ENCODE measurements at places on chromosomes 16 and 17.
A peak's percentile ranks its signal among the peaks of the same experiment; 100 is the strongest.

GRCh38 chr16:16041196-16041892, 91.9 kb downstream of the ABCC1 start:
- DNase-seq: peak; percentile 98

DNA sequence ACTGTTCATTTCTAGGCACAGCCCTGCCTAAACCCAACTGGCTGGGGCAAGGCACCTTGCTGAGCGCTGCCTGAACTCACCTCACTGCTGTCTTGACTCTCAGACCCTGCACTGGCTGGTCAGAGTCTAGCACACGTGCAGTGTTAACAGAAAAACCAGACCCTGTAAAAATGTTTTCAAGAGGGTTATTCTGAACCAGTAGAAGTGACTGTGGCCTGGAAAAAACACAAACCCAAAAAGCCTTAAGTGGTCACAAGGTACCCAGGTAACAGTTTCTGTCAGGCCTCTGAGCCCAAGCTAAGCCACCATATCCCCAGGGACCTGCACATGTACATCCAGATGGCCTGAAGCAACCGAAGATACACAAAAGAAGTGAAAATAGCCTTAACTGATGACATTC, 6.1 kb upstream of the EIF4A3 start:
- DNase-seq: no peak

DNA sequence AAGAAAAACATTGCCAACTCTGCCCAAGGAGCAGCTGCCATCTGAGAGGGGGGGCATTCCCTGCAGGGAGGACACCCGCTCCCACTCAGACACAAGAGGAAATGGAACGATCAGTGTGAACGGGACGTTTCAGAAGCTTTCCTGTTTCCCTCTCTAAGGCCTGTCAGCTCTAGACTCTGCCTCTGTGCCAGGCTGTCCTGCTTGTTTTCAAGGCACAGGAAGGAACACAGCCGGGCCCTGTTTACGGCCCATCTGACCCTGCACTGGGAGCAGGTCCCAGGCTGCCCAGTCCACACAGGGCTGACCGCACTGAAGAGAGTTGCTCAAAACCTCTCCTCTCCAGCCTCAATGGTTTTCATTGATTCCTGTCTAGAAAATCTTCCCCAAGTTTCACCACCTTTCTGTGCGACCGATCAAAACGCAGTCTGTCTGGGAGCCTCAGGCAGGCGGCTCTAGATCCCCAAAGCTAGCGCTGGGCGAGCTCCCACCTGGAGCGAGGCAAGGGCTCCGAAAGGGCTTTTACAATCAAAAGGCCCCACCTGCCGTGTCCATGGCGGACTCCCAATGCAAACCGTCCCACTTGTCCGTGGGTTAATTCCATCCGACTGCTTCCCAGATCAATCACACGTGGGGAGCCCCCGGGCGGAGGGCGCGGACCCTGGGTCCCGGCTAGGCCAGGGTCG, 1.5 kb downstream of the PIEZO1 start:
- DNase-seq: no peak

- DNase-seq: no peak
Measured at GRCh38 chr16:57741660-57742191, 6.2 kb downstream of the KATNB1 start.

- no peak for DNase-seq
Measured at GRCh38 chr16:58843675-58844074, 109.6 kb upstream of the GOT2 start.

- DNase-seq: no peak
Measured at GRCh38 chr16:67723911-67724305, 4.8 kb upstream of the GFOD2 start.

DNA sequence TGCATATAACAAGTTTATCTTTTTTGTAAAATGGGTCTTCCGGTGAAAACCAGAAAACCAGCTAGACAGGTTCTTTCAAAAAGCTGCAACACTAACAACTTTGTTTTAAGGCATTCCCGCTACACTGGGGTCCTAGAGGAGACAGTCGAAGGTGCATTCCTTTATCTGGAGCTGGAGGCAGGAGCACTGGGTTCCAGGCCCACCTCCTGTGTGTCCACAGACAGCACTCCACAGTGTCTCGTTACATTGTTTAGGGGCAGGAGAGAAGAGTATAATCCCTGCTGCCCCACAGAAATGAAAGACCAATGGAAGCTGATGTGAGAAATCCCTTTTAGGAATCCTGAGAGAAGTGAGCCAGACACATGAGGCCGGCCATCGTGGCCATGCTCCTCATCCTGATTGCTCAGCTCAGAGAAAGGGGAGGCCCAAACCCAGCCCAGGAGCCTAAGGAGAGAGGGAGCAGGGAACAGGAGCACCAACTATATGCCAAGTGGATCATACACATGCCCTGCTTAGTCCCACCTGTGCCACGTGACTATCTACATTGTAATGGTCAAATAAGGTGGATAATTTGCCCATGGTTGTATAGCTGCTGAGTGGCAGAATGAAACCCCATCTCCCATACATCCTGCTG, 59.5 kb downstream of the CCDC182 start:
- DNase-seq: no peak
